ENCODE measurements at places on chromosomes 13 and 19. TPM values are rescaled to one million over a fixed set of nuclear protein-coding genes. Genes with fewer than 3 reads are reported as not detected.

The NTF4 gene
- total RNA-seq, result 10.2 TPM

- no peak overlapping the region for H3K4me3 ChIP-seq
- no peak for DNase-seq
- H3K4me1 ChIP-seq, result no peaks in the 10 kb centered on the region
- no peaks in the 10 kb centered on the region for H3K27me3 ChIP-seq
Measured at GRCh38 chr19:30565636-30566035, 193.5 kb downstream of the ZNF536 start.

DNA sequence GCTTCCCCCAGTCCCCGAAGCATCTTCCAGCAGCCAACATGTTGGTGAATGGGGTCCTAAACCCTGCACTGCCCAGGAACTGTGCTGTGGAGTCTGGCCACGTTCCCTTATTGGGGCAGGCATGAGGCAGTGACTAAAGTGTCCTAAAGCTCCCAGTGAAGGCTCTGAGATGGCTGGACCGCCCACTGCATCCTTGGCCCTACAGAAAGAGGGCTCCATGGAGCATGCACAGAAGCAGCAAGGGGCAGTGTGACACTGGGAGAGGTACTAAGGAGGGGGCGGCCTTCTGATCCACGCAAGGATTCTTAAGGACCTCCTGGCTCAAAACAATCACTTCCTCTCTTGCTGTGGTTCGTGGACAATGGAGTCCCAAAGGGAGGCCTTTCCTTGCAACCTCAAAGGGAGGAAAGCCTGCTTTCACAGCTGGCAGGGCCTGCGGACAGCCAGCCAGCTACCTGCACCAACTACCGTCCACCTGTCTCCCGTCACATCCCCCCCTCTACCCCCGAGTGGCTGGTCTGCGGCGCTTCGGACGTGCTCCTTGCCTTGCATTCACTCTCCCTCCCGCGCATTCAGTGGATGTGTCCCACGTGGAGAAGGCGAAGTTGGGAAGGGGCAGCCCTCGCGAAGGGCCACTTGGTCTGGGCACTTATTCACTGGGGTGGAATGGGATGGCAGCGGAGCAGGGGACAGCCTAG is 63.9 kb upstream of the STARD13 start:
- no peak for DNase-seq
- no peaks in the 10 kb centered on the region for H3K36me3 ChIP-seq
- peak overlapping the region; percentile 59 for H3K4me3 ChIP-seq
- H3K27ac ChIP-seq, result no peak overlapping the region
- peaks cover 3% of the 10 kb centered on the region for H3K27me3 ChIP-seq
- 0 out of 2 replicates have a peak, but pooled peaks cover 4% of the 10 kb centered on the region for H3K4me1 ChIP-seq

DNA sequence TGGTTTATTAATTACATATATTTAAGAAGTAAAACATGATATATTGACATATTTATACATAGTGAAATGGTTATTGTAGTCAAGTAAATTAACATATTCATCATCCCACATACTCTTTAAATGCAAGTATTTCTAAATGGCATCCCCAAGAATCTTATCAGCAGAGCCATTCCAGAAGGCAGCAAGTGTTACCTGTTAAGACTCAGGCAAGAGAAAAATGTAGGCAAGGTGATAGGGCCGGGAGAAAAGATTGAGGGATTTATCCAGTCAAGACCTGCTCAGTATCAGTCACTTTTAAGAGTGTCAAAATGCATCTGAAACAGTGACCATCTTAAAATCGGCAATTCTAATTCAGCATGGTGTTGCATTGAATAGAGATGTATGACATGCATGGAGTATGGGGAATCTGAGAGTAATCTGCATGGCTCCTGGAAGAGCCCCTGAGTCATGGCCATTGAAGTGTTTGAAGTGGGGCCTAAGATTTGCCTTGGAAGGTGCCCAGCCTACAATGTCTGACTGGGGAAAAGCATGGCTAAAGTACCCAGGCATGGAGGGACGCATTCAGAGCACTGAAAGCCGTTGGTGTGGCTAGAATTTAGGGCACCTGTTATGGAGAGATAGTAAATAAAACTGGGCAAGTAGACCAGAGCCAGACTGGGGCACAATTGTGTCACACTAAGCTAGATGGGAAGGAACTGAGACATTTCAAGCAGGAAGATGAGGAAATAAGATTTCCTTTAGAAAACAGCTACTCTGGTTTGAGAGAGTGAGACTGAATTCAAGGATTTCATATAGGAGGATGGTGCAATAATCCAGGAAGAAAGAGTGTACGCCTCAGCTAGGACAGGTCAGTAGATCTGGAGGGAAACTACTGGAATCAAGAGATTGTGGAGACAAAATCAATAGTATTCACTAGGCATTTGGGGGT is 25.0 kb upstream of the C1QTNF9B start:
- H3K27me3 ChIP-seq, result no peaks in the 10 kb centered on the region
- no peaks in the 10 kb centered on the region for H3K4me1 ChIP-seq

DNA sequence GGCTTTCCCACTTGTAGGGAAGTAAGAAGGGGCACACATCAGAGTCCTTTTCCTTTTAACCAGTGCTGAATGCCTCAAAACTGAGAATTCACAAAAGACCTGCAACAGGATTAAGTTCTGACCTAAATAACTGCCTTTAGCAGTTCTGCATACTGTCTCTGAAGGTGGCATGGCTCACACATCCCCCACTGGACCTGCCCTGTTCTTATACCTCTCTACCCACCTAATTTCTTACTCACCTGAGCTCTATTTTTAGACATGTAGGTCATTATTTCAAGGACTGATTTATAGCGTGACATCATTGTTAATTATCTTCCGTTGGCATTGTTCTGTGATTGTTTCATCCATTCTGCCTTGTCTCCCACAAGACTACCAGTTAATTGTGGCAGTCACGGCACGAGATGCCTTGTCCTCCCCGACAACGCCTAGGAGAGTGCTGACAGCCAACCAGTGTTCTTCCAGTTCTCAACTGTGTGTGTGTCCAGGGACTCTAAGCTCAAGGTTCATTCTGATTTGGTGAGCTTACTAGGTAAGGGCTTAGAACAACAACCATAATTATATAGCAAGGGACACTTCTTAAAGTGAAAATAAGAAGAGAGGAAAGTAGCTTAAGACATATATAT is 27.1 kb upstream of the UBL3 start:
- H3K36me3 ChIP-seq, result no peaks in the 10 kb centered on the region
- H3K27ac ChIP-seq, result peak overlapping the region; percentile 25
- no peaks in the 10 kb centered on the region for H3K27me3 ChIP-seq
- peaks cover 23% of the 10 kb centered on the region for H3K4me1 ChIP-seq
- no peak for DNase-seq

GRCh38 chr13:97021241-97021640 is 27.0 kb upstream of the OXGR1 start:
- H3K27ac ChIP-seq, result no peak overlapping the region
- DNase-seq, result no peak
- H3K36me3 ChIP-seq, result no peaks in the 10 kb centered on the region
- H3K27me3 ChIP-seq, result no peaks in the 10 kb centered on the region
- peaks cover 30% of the 10 kb centered on the region for H3K4me1 ChIP-seq
